ENCODE measurements at places on chromosomes 2 and 18. TPM values are rescaled to one million over a fixed set of nuclear protein-coding genes. Genes with fewer than 3 reads are reported as not detected.

The CCL20 gene
- total RNA-seq = 2.2 TPM

The KIF3C gene
- total RNA-seq = 14.1 TPM

The CCDC85A gene
- total RNA-seq = 0.15 TPM

The GRB14 gene
- total RNA-seq = not detected

The UNC80 gene
- total RNA-seq = not detected

The RAB6C gene
- not detected for total RNA-seq

The AP1S3 gene
- 2.2 TPM for total RNA-seq

The FOXD4L1 gene
- total RNA-seq = not detected

The GCFC2 gene
- 10.7 TPM for total RNA-seq

The MIB1 gene
- total RNA-seq = 13.8 TPM

The SLC35F6 gene
- total RNA-seq = 45.6 TPM

The SLC19A3 gene
- total RNA-seq = 0.59 TPM

The ALLC gene
- not detected for total RNA-seq

The CTAGE1 gene
- total RNA-seq = not detected

The CYTIP gene
- not detected for total RNA-seq

The IL36B gene
- not detected for total RNA-seq

The SPC25 gene
- 12.9 TPM for total RNA-seq

The VWC2L gene
- total RNA-seq = not detected

The SPDYA gene
- 0.17 TPM for total RNA-seq

All from bronchus fibroblast of lung (primary cell).